ENCODE measurements at places on chromosomes 12 and 14.

DNA sequence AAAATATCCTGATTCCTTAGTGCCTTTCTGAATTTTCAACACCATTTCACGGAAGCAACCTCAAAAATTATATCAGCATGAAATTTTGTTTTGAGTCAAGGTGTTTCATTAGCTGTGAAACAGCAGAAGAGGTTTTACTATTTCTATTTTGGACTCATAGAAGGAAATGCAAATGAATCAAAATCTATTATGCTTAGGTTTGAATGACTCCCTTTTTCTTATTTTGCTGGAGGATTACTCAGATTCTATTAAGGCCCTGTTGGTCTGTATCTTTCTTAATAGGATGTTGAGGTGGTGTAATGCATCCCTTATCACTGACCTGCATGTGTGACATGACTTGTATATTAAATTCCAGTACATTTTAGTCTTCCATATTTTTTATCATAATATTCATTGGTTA, 165.8 kb downstream of the TMTC2 start:
- DNase-seq, result no peak

DNA sequence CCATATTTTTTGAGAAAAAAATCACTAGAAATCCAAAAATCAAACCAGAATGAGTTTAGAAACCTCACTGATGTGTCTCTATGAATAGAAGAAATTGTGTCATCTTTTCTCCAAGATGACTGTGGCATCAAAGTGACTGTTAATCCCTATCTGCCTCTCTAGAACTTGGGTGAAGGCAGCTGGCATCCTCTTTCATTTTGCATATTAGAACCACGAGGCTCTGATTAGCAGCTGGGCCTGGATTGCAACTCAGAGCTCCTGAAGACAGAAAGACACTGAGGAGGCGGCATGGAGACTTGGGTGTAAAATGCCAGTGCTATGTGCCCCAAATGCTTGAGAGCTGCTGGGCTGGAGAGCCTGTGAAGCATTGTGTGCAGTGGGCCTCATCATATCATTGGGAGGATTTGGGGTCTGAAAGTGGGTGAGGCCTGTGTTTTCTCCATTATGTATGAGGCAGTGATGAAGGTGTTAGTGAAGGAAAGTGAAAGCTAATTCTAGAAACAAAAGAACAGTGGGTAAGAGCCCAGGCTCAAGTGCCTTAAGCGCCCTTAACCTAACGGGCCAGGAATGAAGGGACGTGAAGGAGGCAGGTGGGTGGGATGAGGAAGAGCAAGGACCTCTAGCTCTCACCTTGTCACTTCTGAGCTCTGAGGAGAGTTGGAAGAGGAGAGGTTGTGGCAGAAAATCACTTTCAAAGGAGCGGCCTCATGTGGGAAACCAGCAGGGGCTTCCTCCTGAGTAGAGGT, 26.2 kb downstream of the NKX2-8 start:
- no peak for DNase-seq

DNA sequence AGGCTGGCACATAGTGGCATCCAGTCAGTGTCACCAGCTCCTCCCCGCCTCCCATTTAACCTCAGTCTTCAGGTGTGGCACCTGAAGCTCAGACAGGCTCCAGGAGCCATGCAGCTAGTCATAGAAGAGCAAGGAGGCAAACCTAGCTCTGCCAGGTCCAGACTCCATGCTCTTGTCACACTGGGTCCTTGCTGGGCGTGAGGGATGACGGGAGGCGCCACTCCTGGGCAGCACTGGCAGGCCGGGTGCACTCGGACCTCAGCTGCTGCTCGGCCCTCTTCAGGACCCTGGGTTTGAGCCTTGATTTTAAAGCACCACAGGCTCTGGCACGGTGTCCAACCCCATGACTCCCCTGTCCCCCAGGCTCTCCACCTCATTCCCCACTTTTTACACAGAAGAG, 24.1 kb downstream of the ITPK1 start:
- DNase-seq, result no peak

- no peak for DNase-seq
Observed at GRCh38 chr12:101592448-101592847, 2.3 kb upstream of the MYBPC1 start.

- no peak for DNase-seq
Observed at GRCh38 chr12:33484161-33484560, 44.5 kb upstream of the SYT10 start.

- no peak for DNase-seq
Observed at GRCh38 chr12:33006106-33006505, 109.5 kb upstream of the PKP2 start.

All from BE2C (cell line).